Thoracic aorta (tissue), 2 donors: ENCODE measurements at places on chromosomes 13 and 19. TPM values are rescaled to one million over a fixed set of nuclear protein-coding genes. Genes with fewer than 3 reads are reported as not detected.

The ZNF625 gene
- 7.3 TPM for total RNA-seq

The PCSK4 gene
- 0.56 TPM for total RNA-seq

The APOC1 gene
- 4.9 TPM for total RNA-seq

The CALR3 gene
- not detected for total RNA-seq

The ZNF554 gene
- total RNA-seq = 4.4 TPM

The RUVBL2 gene
- total RNA-seq = 51.6 TPM

The ZNF546 gene
- 8.5 TPM for total RNA-seq

The CILP2 gene
- 0.81 TPM for total RNA-seq

The HSD17B14 gene
- total RNA-seq = 10.2 TPM

The SRRM5 gene
- total RNA-seq = not detected

The CYP2A6 gene
- not detected for total RNA-seq

The KLK2 gene
- total RNA-seq = not detected

The GSX1 gene
- total RNA-seq = not detected

DNA sequence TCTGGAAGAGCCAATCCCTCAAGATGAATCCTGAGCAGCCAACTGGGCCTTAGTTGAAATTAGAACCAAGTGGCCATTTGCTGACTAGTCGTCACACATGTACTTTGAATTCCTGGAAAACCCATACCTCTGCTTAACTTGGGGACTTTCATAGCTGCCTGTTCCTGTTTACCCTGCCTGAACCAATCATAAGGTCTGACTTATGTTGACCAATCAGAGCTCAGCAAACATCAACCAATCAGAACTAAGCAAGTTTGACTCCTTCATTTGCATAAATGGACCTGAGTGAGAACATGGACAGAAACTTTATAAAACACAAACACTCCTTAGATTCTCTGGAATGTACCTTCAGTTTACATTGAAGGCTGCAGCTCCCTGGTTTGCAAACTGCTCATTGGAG lies 50.8 kb downstream of the LATS2 start:
- no peaks in the 10 kb centered on the region for H3K27me3 ChIP-seq
- H3K4me1 ChIP-seq = peaks cover 64% of the 10 kb centered on the region
- H3K4me3 ChIP-seq = no peak overlapping the region
- DNase-seq = no peak

GRCh38 chr13:109158383-109158782 lies 529.0 kb downstream of the MYO16 start:
- peaks cover 30% of the 10 kb centered on the region for H3K4me1 ChIP-seq
- H3K4me3 ChIP-seq = no peak overlapping the region
- DNase-seq = no peak
- no peak overlapping the region for H3K27ac ChIP-seq
- no peaks in the 10 kb centered on the region for H3K36me3 ChIP-seq

DNA sequence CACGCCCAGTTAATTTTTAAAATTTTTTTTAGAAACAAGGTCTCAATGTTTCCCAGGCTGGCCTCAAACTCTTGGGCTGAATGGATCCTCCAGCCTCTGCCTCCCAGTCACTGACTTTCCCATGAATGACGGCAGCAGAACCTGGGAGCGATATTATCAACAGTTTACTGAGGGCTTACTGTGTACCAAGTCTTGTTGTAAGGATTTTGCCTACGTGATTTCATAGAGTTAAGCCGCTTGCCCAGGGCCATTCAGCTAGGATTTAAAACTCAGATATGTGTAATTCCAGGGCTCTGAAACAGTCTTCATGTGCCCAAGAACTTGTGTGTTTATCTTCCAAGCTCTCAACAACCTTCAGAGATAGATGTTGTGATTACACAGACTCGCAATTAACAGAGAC lies 6.0 kb upstream of the KXD1 start:
- H3K27ac ChIP-seq = no peak overlapping the region
- H3K4me3 ChIP-seq = no peak overlapping the region
- no peaks in the 10 kb centered on the region for H3K27me3 ChIP-seq
- H3K36me3 ChIP-seq = no peaks in the 10 kb centered on the region
- H3K4me1 ChIP-seq = no peaks in the 10 kb centered on the region

DNA sequence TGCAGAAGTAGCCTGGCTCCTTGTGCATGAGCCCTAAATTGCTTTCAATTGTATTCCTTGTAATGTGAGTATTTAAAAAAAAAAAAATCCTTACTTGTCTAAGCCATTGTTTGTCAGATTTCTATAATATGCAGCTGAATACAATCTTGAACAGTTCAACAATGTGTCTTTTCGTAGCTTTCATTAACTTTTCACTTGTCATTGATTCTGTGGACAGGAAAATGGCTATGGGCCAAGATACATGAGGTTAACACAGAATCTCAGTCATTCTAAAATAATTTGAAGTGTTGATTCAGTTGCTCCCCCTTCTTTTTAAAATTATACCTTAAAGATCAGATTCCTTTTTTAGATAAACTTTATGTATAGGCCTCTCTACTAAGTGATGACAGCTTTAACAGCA lies 395.8 kb upstream of the KLF12 start:
- DNase-seq = no peak
- H3K4me3 ChIP-seq = no peak overlapping the region
- H3K36me3 ChIP-seq = no peaks in the 10 kb centered on the region
- no peak overlapping the region for H3K27ac ChIP-seq

- peaks cover 9% of the 10 kb centered on the region for H3K4me1 ChIP-seq
- no peak overlapping the region for H3K27ac ChIP-seq
- no peaks in the 10 kb centered on the region for H3K36me3 ChIP-seq
- no peak for DNase-seq
These were observed 232.9 kb downstream of the FOXO1 start for GRCh38 chr13:40433577-40433976.

GRCh38 chr13:50275392-50276063 lies 260.3 kb downstream of the KCNRG start:
- H3K36me3 ChIP-seq = no peaks in the 10 kb centered on the region
- H3K4me1 ChIP-seq = no peaks in the 10 kb centered on the region
- H3K27ac ChIP-seq = no peak overlapping the region
- DNase-seq = no peak
- no peaks in the 10 kb centered on the region for H3K27me3 ChIP-seq

- no peak overlapping the region for H3K27ac ChIP-seq
- H3K4me3 ChIP-seq = no peak overlapping the region
- H3K27me3 ChIP-seq = no peaks in the 10 kb centered on the region
- peaks cover 14% of the 10 kb centered on the region for H3K36me3 ChIP-seq
- DNase-seq = no peak
These were observed 26.3 kb downstream of the CKM start for GRCh38 chr19:45296355-45296754.

GRCh38 chr13:106525865-106526264 lies 9.6 kb downstream of the EFNB2 start:
- no peak for DNase-seq
- H3K4me3 ChIP-seq = no peak overlapping the region
- H3K27me3 ChIP-seq = no peaks in the 10 kb centered on the region
- H3K36me3 ChIP-seq = no peaks in the 10 kb centered on the region

GRCh38 chr13:41502031-41502430 lies 44.7 kb downstream of the RGCC start:
- H3K27ac ChIP-seq = no peak overlapping the region
- DNase-seq = no peak
- no peaks in the 10 kb centered on the region for H3K36me3 ChIP-seq
- no peak overlapping the region for H3K4me3 ChIP-seq
- H3K4me1 ChIP-seq = no peaks in the 10 kb centered on the region

- no peak overlapping the region for H3K27ac ChIP-seq
- H3K4me1 ChIP-seq = no peaks in the 10 kb centered on the region
- no peak for DNase-seq
- peaks cover 8% of the 10 kb centered on the region for H3K36me3 ChIP-seq
- no peak overlapping the region for H3K4me3 ChIP-seq
These were observed 3.2 kb downstream of the TTC9B start for GRCh38 chr19:40214936-40215335.

DNA sequence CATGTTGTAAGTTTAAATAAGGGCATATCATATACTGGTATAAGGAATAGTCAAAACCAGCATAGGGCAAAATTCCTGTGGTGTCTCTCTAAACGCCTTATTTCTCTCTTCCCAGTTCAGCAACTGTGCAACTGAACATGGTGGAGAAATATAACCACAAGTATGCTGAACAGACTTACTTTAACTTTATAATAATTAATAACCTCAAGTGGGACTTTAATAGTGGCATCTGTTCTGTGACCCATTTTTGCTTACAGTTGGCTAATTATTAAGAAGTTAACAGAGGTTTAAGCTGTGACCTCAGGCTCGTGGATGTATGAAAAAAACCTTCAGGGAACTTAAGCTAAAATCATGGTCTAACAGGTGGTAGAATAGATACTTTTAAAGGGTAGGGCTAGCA lies 54.3 kb downstream of the MICU2 start:
- DNase-seq = no peak
- no peaks in the 10 kb centered on the region for H3K36me3 ChIP-seq
- H3K27ac ChIP-seq = no peak overlapping the region
- H3K27me3 ChIP-seq = no peaks in the 10 kb centered on the region
- H3K4me3 ChIP-seq = no peak overlapping the region

DNA sequence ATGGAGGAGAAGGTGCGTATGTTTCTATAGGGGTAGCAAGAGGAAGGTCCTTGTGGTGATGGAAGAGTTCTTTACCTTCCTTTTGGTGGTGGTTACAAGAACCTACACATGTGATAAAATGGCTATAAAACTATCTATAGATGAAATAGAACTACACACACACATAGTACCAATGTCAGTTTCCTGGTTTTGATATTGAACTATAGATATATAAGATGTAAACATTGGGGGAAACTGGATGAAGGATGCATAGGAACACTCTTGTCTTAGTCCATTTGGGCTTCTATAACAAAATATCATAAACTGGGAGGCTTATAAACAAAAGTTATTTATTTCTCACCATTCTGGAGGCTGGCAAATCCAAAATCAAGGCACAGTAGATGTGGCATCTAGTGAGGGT lies 47.1 kb downstream of the MZT1 start:
- no peak for DNase-seq
- H3K4me1 ChIP-seq = no peaks in the 10 kb centered on the region
- no peaks in the 10 kb centered on the region for H3K36me3 ChIP-seq
- H3K4me3 ChIP-seq = no peak overlapping the region
- no peak overlapping the region for H3K27ac ChIP-seq
- no peaks in the 10 kb centered on the region for H3K27me3 ChIP-seq

DNA sequence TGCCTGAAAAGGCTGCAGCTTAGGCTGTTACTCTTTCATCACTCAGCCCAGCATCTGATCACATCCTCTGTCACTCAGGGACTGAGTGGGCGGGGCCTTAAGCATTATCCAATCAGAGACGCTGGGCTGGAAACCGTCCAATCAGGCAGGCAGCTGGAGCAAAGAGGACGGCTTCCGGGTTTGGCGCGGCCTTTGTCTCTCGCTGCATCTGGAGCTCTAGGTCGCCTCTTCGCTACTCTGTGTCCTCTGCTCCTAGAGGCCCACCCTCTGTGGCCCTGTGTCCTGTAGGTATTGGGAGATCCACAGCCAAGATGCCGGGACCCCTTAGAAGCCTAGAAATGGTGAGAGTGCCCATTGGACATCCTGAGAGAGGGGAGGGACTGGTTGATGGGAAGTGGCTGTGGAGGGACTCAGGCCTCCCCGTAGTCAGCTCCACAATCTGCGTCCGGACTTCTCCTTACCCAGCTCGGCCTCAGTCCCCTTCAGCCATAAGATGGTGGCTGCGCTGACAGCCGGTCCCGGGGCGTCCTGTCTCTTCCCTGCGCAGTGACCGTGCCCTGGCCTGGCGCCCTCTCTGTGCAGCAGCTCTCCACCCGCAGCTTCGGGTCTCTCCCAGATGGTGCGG lies at the start of gene ZNF486:
TSS of gene ZNF486 (plus strand) at position 195 of the 625 bp plus-strand sequence. CDS start at position 312, 117 bp downstream.
- peaks cover 4% of the 10 kb centered on the region for H3K4me1 ChIP-seq
- H3K27ac ChIP-seq = peak within 1 kb of the TSS; percentile 72
- H3K4me3 ChIP-seq = peak within 1 kb of the TSS; percentile 78

DNA sequence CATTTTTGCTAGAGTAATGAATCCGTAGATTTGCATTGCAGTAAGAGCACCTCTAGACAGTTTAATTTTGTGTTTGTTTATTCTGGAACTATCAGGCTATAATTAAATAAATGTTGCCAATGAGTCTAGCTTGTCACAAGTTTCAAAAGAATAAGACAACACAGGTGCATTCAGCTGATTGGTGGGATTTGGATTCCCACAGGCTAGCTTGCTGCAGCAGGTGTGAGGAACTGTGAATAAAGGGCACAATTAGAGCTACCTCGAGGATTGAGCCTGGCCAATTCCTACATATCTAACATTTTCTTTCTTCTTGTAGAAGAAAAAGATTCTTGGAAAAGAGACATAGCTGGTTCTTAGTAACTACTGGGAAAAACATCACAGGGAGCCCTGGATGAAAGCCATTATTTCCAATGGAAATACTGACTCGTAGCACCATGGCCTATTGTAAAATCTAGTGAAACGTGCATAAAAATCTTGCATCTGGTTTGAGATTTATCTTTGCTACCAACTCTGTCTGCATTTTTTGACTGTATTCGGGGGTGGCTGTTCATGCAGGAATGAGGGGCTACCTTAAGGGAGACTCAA lies 360.9 kb downstream of the FGF9 start:
- no peak overlapping the region for H3K27ac ChIP-seq
- no peak for DNase-seq
- no peak overlapping the region for H3K4me3 ChIP-seq

DNA sequence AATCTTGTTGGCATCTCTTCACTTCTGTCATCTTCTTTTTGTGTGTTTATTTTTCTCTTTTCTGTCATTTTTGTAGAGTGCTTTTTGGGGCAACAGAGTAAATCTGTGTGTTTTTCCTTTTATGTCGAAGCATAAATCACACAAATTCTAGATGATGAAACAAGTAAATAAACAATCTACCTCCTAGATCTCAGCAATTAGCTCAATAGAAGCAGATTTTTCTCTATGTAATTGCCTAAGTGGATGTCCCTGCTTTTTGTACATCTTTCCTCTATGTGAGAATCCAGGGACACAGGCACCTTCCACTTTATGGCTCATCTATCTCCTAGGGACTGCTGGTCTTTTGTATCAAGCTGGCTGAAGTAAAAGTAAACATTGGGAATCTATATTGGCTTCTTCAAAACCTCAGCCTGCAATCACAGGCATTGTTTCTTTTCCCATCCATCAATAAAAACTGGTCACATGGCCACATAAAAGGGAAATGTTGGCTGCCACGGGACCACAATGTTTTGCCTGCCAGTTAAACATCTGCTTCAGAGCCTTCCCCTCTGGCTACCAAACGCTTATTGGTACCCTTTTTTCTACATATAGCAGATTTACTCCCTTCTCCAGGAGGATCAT lies 323.8 kb downstream of the LMO7 start:
- H3K27me3 ChIP-seq = no peaks in the 10 kb centered on the region
- H3K27ac ChIP-seq = no peak overlapping the region
- H3K36me3 ChIP-seq = no peaks in the 10 kb centered on the region
- H3K4me3 ChIP-seq = no peak overlapping the region

- no peaks in the 10 kb centered on the region for H3K4me1 ChIP-seq
- DNase-seq = no peak
- H3K4me3 ChIP-seq = no peak overlapping the region
These were observed 86.9 kb downstream of the SOX1 start for GRCh38 chr13:112153846-112154245.

- H3K36me3 ChIP-seq = no peaks in the 10 kb centered on the region
- no peaks in the 10 kb centered on the region for H3K4me1 ChIP-seq
- H3K27ac ChIP-seq = no peak overlapping the region
- no peak overlapping the region for H3K4me3 ChIP-seq
- no peaks in the 10 kb centered on the region for H3K27me3 ChIP-seq
These were observed 1065.8 kb upstream of the MIR17HG start for GRCh38 chr13:90281709-90282108.

GRCh38 chr13:59519819-59520218 lies 643.9 kb downstream of the DIAPH3 start:
- no peaks in the 10 kb centered on the region for H3K27me3 ChIP-seq
- H3K4me1 ChIP-seq = no peaks in the 10 kb centered on the region
- H3K36me3 ChIP-seq = no peaks in the 10 kb centered on the region
- no peak overlapping the region for H3K4me3 ChIP-seq
- H3K27ac ChIP-seq = no peak overlapping the region

- no peak overlapping the region for H3K27ac ChIP-seq
- no peaks in the 10 kb centered on the region for H3K36me3 ChIP-seq
- H3K4me3 ChIP-seq = no peak overlapping the region
- H3K4me1 ChIP-seq = peaks cover 10% of the 10 kb centered on the region
These were observed 3.4 kb downstream of the TPGS1 start for GRCh38 chr19:510606-511100.
